SK-MEL-5 (cell line): ENCODE measurements at places on chromosomes 1 and 21. TPM values are rescaled to one million over a fixed set of nuclear protein-coding genes. Genes with fewer than 3 reads are reported as not detected.

Gene HES4
- 4.8 and 8.4 TPM in 2 replicates for total RNA-seq

Gene NUAK2
- total RNA-seq, result 0.13 and 0.55 TPM in 2 replicates

Gene VSIG8
- total RNA-seq, result not detected in 2 replicates

Gene SEMA4A
- 0.11 and 1.3 TPM in 2 replicates for total RNA-seq

Gene ZNF670
- 4.9 and 5.4 TPM in 2 replicates for total RNA-seq

DNA sequence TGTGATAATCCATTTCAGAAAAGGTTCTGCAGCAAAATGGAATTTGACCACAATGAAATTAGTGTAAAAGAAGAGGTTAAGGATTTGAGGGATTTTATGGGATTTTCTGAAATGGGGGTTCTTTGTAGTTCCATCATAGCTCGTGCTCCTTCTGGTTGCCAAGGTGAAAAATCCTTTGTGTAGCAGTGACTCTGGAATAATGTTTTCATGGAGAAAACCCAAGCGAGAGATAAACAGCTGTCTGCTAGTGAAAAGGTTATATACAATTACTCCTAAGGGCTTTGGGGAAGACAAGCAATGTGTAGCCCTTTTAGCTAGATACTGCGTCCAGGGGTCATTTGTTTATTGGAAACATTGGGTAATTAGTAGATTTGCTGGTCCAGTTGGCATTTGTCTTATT is 453.2 kb upstream of the DEPDC1 start:
- no peak for DNase-seq

DNA sequence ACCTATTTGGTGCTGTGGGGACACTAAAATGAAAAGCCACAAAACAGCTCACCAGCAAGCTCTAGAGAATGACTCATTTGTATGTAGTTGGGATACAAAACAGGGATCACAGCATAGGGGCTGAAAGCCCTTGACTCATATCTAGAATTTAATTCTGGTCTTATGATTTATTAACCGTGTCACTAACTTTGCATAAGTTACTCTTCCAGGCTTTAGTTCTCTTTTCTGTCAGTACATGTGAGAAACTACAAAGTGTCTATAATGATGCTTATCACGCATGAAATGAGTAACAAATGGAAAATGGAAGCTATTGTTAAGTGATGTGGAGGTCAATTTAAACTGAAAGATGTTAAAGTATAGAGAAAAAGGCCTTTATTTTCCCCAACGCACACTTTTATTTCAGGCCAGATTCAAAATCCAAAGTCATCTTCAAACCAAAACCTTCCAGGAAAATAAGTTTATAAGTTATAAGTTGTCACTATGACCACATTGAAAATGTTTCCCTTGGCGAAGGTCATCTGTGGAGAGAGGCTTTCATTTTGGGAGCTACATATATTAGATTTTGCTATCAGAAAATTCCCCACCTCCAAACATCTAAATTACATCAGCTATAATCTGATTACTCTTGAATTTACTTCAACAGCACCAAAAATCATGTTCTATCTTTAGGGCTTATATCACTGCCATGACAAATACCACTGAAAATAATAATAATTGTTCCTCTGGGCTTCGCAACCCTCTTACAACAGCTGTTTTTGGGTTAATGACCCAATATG is 430.5 kb downstream of the MRPL39 start:
- no peak for DNase-seq

DNA sequence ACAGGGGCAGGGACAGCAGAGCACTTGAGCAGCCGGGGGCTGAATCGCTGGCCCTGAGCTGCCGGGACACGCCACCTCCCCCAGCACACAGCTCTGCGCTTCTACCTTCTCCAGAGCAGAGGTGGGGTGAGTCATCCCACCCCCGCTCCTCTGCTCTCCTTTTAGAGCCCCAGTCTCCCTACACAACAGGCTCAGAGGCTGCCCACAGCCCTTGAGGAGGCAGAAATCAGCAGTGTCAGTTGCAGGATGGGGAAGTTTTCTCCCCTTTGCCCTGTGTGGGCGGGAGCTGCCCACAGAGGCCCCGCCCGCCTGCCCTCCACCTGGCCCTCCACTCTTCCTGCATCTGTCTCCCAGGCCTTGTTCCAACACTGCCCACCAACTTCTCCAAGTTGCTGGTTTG is 94.6 kb downstream of the STUM start:
- no peak for DNase-seq

- no peak for DNase-seq
Observed at GRCh38 chr1:204286831-204287421, 72.8 kb downstream of the PLEKHA6 start.

GRCh38 chr1:243793298-243793697 is 56.7 kb downstream of the AKT3 start:
- DNase-seq, result no peak

- DNase-seq, result peak; percentile 34
Observed at GRCh38 chr1:31952825-31953220, 14.7 kb upstream of the PTP4A2 start.

DNA sequence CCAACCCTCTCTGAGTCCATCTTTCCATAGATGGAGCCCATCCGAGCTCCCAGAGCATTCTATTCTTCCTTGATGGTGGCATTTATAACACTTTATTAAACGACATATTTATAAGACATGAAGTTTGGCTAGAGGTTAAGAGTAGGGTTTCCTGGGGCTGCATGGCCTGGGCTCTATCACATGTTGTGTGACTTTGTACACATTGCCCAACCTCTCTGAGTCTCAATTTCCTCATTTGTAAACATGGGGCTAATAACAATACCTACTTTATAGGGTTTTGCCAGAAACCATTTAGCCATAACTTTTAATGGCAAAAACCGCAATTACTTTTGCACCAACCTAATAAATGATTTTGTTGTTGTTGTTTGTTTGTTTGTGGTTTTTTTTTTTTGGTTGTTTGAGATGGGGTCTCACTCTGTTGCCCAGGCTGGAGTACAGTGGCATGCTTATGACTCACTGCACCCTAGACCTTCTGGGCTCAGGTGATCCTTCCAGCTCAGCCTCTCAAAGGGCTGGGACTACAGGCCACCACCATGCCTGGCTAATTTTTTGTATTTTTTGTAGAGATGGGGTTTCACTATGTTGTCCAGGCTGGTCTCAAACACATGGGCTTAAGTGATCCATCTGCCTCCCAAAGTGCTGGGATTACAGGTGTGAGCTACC is 13.9 kb upstream of the ASAP3 start:
- DNase-seq, result no peak
